Upper lobe of left lung (tissue), 6 donors: ENCODE measurements at places on chromosomes 16 and 17.

DNA sequence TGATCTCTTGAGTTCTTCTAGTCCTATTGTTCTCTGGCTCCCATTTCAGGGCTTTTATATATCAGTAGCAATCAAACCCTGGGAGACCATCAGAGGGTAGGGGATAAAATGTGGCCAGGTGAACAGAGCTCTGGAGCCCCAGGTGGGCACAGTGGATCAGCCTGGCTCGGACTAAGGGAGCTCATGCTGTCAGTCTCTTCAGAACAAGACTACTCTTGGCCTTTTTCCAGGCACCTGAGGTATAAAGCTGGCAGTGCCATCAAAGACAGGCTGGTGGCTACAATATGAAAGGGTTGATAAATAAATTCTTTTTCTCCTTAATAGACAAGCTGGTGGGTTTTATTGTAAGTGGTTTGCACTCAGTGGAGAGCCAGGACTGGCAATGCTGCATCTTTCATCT lies 160.0 kb upstream of the CCL2 start:
- no peak for DNase-seq

GRCh38 chr17:75564195-75564594 lies 23.4 kb upstream of the MYO15B start:
- DNase-seq: no peak

DNA sequence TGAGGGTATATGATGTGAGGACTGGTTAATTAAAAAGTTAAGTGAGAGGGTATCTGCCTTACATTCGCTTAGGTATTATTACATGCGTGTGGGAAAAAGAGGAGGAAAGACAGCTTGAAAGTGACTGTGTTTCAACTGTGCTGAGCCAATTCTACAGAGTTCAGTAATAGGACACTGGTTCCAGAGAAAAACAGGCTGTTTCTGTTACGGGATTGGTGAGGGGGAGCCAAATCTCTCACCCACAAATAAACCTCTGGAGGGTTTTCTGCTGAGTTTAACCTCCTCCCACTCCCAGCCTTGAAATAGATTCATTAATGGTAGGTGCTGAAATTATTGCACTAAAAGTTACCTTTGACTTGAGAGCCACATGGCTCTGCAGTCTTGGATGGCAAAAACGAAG lies 3.9 kb upstream of the KRT26 start:
- no peak for DNase-seq

- DNase-seq: no peak
Observed at GRCh38 chr17:48564188-48565021, 13.7 kb downstream of the HOXB4 start.

DNA sequence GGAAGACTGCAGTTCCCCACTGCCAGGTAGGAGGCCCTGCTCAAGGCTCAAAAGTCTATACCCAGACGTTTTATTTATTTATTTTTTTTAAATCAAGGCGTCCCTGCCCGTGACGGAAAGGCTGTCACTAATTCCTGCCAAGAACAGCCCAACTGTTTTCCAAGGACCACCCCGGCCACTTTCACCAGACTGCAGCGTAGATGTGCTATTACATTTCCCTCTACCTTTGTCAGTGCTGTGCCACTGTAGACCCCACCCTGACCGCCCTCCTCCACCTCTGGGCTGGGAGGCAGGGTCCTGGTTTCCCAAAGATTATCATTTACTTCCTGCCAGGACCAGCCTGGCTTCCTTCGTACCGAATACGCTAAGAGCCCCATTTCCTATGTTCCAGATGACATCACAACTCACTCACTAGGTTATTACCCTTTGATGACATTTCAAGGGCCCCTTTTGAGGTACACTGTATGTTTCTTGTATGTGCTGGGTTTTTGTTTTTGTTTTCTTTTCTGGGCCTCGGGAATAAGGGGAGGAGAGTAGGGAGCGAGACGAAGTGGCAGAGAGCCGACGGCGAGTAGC lies 6.3 kb upstream of the RNF227 start:
- DNase-seq: no peak

DNA sequence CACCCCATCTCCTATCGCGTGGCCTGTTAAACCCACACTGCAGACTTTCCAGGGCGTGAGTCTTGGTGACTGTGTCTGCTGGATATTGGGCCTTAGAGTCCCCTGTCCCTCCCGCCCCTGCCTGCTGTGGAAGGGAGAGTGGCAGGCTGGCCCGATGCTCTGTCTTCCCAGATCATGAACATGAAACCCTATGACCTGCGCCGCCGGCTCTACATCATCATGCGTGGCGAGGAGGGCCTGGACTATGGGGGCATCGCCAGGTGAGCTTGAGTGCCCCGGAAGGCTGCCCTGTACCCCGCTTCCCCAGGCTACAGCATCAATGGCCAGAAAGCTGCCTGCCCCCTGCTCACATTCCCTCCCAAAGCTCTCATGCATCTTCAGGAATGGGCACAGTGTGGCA lies 19.5 kb upstream of the CLEC18A start:
- DNase-seq: no peak

GRCh38 chr16:81885976-81886586 lies 107.0 kb downstream of the PLCG2 start:
- DNase-seq: no peak

DNA sequence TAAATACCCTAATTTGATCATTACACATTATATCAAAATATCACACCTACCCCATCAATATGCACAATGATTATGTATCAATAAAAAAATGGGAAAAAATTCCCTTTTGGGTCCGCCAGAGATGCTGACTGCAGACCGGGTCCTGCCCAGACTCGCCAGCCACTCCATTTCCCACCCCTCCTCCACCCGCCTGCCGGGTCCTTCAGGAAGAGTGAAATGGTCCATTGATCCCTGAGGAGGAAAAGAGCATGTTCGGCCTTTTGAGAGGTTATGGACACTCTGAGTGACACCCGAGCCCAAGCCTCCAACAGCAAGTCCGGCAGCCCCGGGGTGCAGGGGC lies 123.9 kb upstream of the ZFHX3 start:
- no peak for DNase-seq
